ENCODE measurements at places on chromosomes 12 and 14.

DNA sequence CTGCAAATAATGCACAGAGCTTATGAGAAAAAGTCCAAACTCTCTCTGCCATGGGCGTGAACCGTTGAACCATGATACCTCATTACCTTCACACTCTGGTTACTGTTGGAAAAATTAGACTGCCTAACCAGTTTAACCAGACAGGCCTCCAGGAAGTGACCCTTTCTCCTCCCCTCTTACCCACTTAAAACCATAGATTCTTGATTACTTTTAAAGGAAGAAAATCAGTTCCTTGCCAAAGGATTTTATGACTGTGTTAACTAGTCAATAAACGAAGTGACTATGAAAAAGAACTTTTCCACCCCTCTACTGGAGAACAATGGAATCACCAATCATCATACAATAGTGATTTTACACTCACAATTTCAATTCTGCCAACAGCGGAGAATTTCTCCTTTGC is 254.0 kb upstream of the ATP2B1 start:
- DNase-seq: no peak

- peak; percentile 11 for DNase-seq
Observed at GRCh38 chr12:26434299-26435068, 239.1 kb downstream of the SSPN start.

DNA sequence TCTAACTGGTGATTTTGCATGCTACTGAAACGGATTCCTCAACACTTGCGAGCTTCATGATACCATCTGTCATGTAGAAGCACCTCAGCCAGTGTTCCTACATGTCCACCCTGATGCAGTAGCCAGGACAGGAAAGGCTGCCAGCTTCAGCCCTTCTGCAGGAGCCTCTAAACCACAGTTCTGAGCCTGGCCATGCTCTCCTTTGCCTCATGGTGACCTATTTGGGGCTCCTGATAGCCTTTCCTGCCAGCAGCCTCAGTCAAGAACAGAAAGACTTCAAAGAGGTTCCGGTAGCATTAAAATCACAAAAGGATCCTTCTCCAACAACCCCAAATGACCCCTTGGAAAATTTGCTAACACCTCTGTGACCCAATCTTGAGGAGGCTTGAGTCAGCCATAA is 96.0 kb downstream of the CNTN1 start:
- DNase-seq: no peak

GRCh38 chr14:101791919-101792572 is 30.5 kb downstream of the PPP2R5C start:
- peak; percentile 16 for DNase-seq

DNA sequence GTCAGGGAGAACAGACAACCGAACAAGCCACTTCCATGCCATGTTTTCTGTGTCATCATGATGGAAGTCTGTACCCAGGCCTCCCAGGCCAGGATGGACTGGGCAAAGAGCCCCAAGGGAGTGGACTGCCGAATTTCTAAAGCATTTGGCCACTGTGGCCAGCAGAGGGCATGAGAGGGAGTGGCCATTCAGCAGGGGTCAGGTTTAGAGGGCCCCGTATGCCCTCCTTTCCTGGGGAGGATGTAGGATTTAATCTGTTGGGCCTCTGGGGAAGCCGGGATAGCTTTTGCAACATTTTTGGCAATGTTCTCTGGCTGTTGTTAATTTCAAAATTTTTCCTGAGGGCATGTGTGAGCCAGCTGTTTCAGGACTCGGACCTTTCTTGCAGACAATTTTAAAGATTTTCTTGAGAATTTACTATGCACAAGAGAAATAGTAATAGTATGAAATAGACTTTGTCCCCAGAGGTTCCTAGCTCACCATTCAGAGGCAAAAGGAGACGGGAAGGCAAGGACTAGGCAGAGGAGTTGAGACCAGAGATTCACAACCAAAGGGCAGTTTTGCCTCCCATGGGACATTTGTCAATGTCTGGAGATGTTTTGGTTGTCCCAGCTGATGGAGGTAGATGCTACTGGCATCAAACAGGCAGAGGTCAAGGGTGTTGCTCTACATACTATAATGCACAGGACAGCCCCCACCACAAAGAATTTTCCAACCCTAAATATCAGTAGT is 18.0 kb downstream of the ACACB start:
- DNase-seq: peak; percentile 67

DNA sequence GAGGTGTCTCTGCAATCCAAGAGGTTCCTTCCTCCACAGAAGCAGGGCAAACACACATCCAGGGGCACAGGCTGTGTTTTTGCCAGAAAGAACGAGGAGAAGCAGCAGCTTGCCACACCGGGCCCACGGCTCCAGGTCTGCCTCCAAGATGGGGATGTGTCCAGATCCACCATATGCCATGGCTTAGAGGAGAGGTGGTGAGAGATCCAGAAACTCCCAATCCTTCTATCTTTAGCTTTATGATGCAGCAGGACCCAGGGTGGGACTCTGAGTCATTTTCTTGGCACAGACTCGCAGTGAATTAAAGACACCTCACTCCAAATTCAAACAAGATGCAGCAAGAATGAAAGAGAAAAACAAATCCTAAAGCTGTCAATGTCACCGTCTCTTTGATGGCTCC is 481.4 kb upstream of the TMEM132C start:
- no peak for DNase-seq

GRCh38 chr14:58671436-58671835 is 33.7 kb downstream of the DACT1 start:
- no peak for DNase-seq

DNA sequence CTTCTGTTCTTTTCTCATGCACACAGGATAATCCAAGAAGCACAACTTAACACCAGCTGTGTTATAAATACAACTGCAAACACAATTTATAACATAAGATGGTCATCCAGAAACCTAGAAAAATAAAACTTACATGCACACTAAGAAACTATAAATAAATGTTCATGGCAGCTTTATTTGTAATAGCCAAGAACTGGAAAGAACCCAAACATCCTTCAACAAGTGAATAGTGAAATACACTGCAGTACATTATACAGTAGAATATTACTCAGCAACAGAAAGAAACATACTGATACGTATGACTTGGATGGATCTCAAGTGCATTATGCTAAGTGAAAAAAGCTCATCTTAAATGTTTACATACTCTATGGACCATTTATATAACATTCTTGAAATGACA is 132.7 kb downstream of the SPTSSA start:
- DNase-seq: no peak

DNA sequence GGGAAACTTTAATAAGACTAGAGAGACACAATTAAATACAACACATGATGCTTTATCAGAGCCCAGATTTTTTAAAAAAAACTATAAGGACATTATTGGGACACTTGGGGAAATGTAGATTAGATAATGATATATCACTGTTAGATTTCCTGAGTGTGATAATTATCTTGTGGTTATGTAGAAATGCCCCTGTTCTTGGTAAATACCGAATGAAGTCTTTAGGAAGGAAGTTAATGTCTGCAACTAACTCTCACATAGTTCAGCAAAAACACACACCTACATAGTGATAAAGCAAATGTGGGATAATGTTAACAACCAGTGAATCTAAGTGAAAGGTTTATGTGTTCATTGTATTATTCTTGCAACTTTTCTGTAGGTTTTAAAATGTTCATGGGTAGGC is 14.6 kb upstream of the CACNB3 start:
- no peak for DNase-seq

GRCh38 chr14:57413849-57414248 is 23.5 kb downstream of the NAA30 start:
- DNase-seq: no peak

- DNase-seq: no peak
Observed at GRCh38 chr14:61523751-61524150, 171.6 kb upstream of the HIF1A start.

DNA sequence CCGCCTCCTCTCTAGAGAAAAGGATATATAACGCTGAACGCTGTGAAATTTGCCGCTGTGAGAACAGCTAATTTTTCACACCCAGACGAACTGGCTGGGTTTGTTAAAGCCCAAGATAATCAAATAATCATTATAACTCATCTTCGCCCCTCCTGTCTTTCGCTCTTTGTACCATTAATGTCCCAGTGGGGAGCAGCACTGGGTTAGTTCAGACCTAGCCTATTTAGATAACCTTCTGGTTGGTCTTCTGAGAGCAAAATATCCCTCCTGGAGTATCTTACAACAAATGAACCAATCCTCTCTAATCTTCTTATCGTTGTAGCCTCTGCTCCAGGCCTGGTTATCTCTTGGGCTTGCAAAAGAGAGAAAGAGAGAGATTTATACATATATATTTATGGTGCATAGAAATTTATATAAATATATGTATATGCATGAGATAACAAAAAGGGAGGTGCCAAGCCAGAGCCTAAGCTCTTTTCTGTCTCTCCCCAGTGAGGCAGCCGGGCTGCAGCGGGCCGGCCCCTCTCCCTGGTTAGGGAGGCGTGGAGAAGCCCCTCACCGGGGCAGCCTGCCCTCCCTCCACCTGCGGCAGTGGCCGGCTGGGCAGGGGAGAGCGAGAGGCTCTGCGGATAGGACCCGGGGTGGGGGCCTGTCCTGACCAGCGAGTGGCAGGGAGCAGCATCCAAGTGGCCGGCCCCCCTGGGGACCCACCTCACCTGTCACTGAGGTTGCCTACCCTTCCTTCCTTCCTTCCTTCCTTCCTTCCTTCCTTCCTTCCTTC is 202.0 kb upstream of the LHX5 start:
- no peak for DNase-seq

DNA sequence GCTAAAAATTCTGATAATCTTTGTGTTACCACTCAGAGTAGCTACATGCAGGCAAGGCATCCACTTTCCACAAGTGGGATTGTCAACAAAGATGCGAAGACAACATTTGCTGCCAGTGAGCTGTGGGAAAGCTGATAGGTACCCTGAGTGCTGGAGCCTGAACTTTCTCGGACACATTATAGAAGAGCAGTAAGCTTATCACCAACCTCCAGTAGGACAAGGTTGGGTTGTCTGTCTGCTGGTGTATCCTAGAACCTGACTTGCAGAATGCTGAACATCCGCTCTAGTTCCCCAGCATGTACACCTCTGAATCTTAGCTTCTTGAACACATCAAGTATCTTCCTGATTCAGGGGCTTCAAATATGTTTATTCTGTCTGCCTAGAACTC is 103.8 kb upstream of the PPM1H start:
- DNase-seq: no peak

GRCh38 chr12:64081008-64081404 is 141.1 kb downstream of the KICS2 start:
- DNase-seq: no peak

GRCh38 chr12:130658145-130658911 is 57.8 kb downstream of the RIMBP2 start:
- DNase-seq: no peak

- no peak for DNase-seq
Observed at GRCh38 chr12:228846-229200, 14.9 kb upstream of the SLC6A12 start.

GRCh38 chr12:22856178-22856577 is 231.2 kb downstream of the ETNK1 start:
- no peak for DNase-seq

DNA sequence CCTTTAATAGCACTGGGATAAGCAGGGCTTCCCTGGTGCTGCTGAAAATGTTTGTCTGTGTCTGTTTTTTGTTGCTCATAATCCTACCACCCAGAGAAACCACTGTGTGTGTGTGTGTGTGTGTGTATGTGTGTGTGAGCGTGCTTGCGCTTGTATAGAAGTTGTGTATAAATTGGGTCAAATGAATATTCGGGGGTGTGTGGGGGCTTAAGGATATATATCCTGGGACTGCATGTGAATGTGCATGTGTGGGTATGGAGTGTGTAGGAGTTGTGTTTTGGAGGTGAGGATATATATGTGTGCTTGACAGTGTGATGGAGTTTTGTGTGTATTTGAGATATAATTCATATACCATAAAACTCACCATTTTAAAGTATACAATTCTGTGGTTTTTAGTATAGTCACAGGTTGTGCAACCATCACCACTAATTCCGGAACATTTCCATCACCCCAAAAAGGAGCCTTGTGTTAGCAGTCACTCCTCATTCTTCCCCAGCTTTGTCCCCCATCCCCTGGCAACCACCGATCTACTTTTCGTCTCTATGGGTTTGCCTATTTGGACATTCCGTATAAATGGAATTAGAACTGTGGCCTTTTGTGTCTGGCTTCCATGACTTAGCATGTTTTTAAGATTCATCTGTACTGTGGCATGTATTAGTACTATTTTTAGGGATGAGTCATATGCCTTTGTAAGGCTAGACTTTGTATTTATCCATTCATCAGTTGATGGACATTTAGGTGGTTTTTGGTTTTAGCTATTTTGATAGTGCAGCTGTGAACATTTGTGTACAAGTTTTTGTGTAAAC is 25.6 kb downstream of the TCTN1 start:
- DNase-seq: peak; percentile 14

GRCh38 chr14:79080040-79080439 is 909.9 kb downstream of the NRXN3 start:
- DNase-seq: no peak

GRCh38 chr14:84144166-84144565 is 1385.8 kb upstream of the FLRT2 start:
- DNase-seq: no peak

GRCh38 chr12:16583969-16584745 is 21.8 kb downstream of the LMO3 start:
- DNase-seq: no peak

DNA sequence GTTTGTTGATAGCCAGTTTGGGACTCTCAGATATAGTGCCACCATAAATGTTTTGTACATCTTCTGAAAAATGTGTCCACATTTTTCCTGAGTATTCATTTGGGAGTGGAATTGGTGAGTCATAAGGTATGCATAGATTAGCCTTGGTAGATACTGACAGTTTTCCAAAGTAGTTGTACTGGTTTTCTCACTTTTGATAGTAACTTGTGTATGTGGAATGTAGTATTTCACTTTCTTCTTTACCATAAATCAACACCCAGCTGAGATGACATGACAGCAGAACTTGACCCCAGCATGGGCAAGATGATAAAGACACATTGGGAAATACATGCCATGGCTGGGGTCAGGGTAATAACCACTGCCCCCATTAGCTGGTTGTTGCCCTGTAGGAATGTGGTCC is 5.4 kb downstream of the FBXW8 start:
- DNase-seq: no peak

DNA sequence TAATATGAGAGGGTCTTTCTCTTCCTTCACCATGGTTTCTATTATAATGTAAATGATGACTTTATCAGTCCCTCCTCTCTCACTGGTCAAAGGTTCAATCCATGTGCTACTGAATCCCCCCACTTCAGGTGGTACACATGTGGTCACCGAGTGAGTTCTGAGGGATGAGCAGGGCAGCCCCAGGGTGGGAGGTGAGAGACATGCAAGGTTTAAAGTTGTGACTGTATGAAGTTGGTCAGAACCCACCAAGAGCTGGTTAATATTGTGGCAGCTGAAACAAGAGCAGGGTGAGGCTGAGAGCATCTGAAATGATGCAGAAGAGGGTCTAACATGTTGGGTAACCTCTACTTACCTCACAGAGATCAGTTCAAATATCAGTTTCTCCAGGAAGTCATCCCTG is 444.7 kb upstream of the FBXO33 start:
- no peak for DNase-seq

- DNase-seq: peak; percentile 22
Observed at GRCh38 chr14:72420749-72421474, 473.0 kb downstream of the DPF3 start.

GRCh38 chr12:115752156-115752555 is 525.3 kb downstream of the MED13L start:
- no peak for DNase-seq

- no peak for DNase-seq
Observed at GRCh38 chr14:93114713-93115068, 1.0 kb downstream of the ITPK1 start.

- no peak for DNase-seq
Observed at GRCh38 chr14:53955671-53956426, 776 bp downstream of the BMP4 start.
